ENCODE measurements at places on chromosomes 3 and 15.

GRCh38 chr3:42851228-42851834 is 24.3 kb downstream of the CYP8B1 start:
- DNase-seq: no peak

- no peak for DNase-seq
Measured at GRCh38 chr3:156611870-156612494, 57.1 kb upstream of the SSR3 start.

GRCh38 chr3:42846685-42847522 is 28.8 kb downstream of the CYP8B1 start:
- DNase-seq: no peak

GRCh38 chr3:188734395-188734794 is 437.4 kb upstream of the TPRG1 start:
- no peak for DNase-seq

DNA sequence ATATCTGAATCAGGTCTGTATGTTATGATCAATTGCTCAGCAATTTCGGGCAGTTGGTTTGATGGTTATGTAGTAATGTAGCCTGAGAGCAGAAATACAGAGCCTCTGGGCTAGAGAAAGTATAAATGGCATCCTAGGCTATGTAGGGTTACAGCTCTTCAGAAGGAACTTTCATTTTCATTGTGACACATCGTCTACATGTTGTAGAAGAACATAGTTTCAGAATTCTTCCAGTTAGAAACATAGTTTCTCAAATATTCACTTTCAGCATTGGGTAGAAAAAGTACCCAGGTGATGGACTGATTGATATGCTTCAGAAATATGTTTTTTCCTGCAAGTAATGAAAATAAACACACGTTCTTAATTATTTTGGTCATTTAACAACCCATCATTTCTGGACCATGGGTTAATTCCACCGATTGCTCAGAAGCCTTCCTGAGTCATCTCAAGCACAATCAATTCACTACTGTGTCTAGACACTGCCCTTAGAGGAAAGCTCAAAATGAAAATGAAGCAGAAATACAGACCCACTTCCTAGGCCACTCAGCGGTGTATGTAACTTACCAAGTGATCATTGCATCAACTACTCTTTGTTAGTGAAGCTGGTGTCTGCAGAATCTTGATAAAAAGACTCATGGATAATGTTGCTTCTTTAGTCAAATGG is 88.8 kb upstream of the TSEN2 start:
- no peak for DNase-seq

GRCh38 chr3:57556459-57557084 is 498 bp downstream of the PDE12 start:
- DNase-seq: no peak

GRCh38 chr3:188000361-188000861 is 153.5 kb upstream of the LPP start:
- DNase-seq: no peak

- DNase-seq: no peak
Measured at GRCh38 chr15:91530956-91531582, 322.4 kb upstream of the SLCO3A1 start.

DNA sequence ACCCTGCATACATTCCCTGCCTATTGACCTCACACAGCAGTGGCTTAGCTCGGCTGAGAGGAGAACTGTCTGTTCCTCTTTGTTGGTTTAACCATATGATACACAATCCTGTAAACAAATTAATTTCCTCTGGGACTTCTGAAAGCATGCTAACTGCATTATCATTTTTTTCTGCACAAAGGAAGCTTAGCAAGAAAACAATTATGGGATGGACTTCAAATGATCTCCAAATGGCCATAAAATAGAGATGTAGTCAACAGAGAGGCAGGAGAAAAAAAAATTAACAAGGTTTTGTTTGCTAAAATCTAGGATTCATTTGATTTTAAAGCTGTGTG is 14.4 kb upstream of the TMC3 start:
- DNase-seq: no peak

DNA sequence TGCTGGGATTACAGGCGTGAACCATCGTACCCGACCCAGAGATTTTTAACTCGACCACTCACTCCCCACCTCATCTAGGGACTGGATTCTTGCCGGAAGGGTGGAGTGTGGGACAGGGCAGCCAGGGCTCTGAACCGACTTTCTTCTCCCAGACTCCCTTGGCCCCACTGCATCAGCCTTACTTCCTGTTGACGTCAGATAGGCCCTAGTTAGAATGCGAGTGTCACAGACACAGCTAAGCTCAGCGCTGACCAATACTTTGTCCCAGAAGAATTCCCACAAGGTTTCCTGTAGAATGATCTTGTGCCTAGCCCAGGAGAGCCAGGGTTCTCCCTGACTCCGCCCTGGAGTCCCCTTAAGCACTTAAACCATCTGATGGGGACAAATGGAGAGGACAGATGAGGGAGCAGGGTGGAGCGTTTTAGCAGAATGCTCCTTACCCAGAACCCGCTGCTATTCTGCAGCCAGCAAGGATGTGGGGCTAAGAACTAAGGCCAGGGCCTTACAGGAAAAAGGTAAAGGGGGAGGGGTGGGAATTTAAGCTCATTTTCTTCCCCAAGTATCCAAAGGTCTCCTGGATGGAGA is 5.8 kb upstream of the TUSC2 start:
- DNase-seq: no peak

- no peak for DNase-seq
Measured at GRCh38 chr15:43325039-43325684, 5.2 kb downstream of the LCMT2 start.

- DNase-seq: no peak
Measured at GRCh38 chr3:150747886-150748683, 14.9 kb downstream of the SIAH2 start.
